ENCODE measurements at places on chromosomes 7 and 10. TPM values are rescaled to one million over a fixed set of nuclear protein-coding genes. Genes with fewer than 3 reads are reported as not detected.

- no peaks in the 10 kb centered on the region for H3K4me1 ChIP-seq
- no peaks in the 10 kb centered on the region for H3K36me3 ChIP-seq
- DNase-seq = no peak
- H3K4me3 ChIP-seq = no peak overlapping the region
- no peaks in the 10 kb centered on the region for H3K27me3 ChIP-seq
- H3K27ac ChIP-seq = no peak overlapping the region
These were observed 11.8 kb downstream of the TFEC start for GRCh38 chr7:116018731-116019130.

DNA sequence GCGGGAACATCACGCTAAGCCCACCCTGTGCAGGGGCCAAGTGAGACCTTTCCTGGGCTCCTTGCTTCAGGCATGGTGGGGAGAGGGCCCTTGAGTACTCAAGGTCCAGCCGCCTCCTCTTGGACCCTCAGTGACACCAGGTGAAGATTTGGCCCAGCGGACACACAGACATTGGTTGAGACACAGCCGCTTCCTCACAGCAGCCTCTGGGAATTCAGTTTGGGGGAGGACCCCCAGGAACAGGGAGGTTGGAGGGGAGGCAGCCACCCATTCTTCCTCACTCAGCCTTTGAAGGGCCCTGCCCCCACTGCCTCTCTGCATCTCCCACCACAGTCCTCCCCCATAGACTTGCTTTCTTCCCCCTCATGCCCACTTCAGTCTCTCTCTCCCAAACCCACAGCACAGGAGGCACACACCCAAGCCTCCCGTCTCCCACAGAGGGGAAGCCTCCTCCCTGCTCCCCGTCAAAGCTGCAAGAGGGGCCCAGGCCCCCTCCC lies 31.9 kb downstream of the ANXA8 start:
- no peaks in the 10 kb centered on the region for H3K36me3 ChIP-seq
- no peaks in the 10 kb centered on the region for H3K4me1 ChIP-seq
- no peak overlapping the region for H3K27ac ChIP-seq
- H3K4me3 ChIP-seq = no peak overlapping the region

- no peaks in the 10 kb centered on the region for H3K4me1 ChIP-seq
- DNase-seq = no peak
- no peak overlapping the region for H3K4me3 ChIP-seq
- H3K27me3 ChIP-seq = no peaks in the 10 kb centered on the region
- H3K27ac ChIP-seq = no peak overlapping the region
- H3K36me3 ChIP-seq = no peaks in the 10 kb centered on the region
These were observed 138.3 kb downstream of the BMPER start for GRCh38 chr7:34043461-34044305.

- H3K4me3 ChIP-seq = peak overlapping the region; percentile 35
- H3K4me1 ChIP-seq = peaks cover 40% of the 10 kb centered on the region
- H3K36me3 ChIP-seq = no peaks in the 10 kb centered on the region
These were observed 254.6 kb downstream of the TNS3 start for GRCh38 chr7:47327346-47327697.

GRCh38 chr7:150374472-150374871 lies 4.7 kb upstream of the ZNF775 start:
- no peak for DNase-seq
- peaks cover 32% of the 10 kb centered on the region for H3K4me1 ChIP-seq
- no peak overlapping the region for H3K27ac ChIP-seq

DNA sequence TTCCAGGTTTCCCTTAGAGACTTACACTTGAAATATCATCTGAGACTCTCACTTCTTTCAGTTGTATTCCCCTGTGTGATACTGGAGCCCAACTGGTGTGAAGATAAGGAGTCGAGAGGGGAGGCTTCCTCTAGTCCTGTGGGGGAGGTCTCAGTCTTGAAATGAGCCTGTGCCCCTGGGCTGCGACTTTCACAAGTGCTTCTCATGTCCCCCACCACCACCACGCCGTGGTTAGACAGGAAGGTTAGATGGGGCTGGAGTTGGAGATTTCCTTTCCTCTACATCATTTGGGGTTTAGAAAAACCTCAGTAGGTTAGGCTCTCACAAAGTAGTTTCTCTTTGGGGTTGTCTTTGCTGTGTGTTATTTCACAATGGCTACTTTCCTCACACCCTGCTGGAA lies 25.6 kb upstream of the MKX start:
- no peaks in the 10 kb centered on the region for H3K4me1 ChIP-seq
- no peak overlapping the region for H3K4me3 ChIP-seq
- no peaks in the 10 kb centered on the region for H3K27me3 ChIP-seq
- H3K36me3 ChIP-seq = no peaks in the 10 kb centered on the region
- H3K27ac ChIP-seq = no peak overlapping the region

DNA sequence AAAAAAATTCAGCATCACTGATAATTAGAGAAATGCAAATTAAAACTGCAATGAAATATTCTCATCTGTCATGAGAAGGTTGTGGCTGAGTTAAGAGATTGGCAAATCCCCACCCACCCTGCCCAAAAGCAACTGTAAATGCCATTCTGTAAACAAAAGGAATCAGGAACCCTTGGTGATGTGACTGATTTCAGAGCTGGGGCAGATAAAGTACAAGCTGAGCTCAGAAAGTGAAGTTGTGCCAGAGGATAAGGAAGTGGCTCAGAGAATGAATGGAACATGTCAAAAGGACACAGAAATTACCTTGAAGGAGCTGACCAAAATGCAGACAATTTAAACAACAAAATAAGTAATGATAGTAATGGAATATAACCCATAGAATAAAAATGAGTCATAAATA lies 32.7 kb upstream of the ARMS2 start:
- H3K36me3 ChIP-seq = peaks cover 3% of the 10 kb centered on the region
- H3K27ac ChIP-seq = no peak overlapping the region
- no peak overlapping the region for H3K4me3 ChIP-seq
- H3K27me3 ChIP-seq = no peaks in the 10 kb centered on the region
- H3K4me1 ChIP-seq = peaks cover 18% of the 10 kb centered on the region

Gene ITPRID1
- total RNA-seq = not detected

Gene PSPH
- 5.8 TPM for total RNA-seq

Gene DOCK1
- total RNA-seq = 76.7 TPM

Gene DAGLB
- 28.6 TPM for total RNA-seq

Gene NKX2-3
- 0.42 TPM for total RNA-seq

Gene GIMAP8
- total RNA-seq = 5.8 TPM

Gene CLCN1
- 0.68 TPM for total RNA-seq

Gene SEMA3A
- total RNA-seq = 0.68 TPM
